ENCODE measurements at places on chromosomes 2 and 18. TPM values are rescaled to one million over a fixed set of nuclear protein-coding genes. Genes with fewer than 3 reads are reported as not detected.

ASXL3 gene
- 1.8 TPM for total RNA-seq

LCT gene
- total RNA-seq = under 0.01 TPM

EGR4 gene
- not detected for total RNA-seq

UPP2 gene
- not detected for total RNA-seq

GATA6 gene
- 51.6 TPM for total RNA-seq

ATAD2B gene
- 7.5 TPM for total RNA-seq
